ENCODE measurements at places on chromosomes 11 and 22.

DNA sequence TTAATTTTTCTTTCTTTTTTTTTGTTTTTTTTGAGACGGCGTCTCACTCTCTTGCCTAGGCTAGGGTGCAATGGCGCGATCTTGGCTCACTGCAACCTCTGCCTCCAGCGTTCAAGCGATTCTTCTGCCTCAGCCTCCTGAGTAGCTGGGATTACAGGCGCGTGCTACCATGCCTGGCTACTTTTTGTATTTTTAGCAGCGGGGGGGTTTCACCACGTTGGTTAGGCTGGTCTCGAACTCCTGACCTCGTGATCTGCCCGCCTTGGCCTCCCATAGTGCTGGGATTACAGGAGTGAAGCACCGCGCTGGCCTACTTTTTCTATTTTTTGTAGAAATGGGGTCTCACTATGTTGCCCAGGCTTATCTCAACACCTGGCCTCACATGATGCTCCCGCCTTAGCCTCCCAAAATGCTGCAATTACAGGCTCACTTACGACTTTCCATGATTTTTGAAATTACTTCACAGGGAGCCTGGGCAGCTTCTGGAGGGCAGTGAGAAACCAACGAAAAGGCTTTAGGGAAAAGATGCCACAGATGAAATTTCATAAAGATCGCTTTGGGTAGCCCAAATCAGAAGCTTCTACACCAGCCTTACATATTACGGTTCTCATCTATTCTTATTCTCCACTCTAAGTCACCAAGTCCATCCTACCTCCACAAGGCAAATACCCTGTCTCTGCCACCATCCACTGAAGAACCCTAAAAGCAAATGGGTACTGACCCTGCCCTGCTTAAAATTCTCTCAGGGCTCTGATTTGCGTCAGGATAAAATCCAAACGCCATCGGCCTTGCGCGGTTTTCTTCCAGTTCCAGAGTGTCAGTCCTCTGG is 866 bp upstream of the RRM1 start:
- DNase-seq: no peak

DNA sequence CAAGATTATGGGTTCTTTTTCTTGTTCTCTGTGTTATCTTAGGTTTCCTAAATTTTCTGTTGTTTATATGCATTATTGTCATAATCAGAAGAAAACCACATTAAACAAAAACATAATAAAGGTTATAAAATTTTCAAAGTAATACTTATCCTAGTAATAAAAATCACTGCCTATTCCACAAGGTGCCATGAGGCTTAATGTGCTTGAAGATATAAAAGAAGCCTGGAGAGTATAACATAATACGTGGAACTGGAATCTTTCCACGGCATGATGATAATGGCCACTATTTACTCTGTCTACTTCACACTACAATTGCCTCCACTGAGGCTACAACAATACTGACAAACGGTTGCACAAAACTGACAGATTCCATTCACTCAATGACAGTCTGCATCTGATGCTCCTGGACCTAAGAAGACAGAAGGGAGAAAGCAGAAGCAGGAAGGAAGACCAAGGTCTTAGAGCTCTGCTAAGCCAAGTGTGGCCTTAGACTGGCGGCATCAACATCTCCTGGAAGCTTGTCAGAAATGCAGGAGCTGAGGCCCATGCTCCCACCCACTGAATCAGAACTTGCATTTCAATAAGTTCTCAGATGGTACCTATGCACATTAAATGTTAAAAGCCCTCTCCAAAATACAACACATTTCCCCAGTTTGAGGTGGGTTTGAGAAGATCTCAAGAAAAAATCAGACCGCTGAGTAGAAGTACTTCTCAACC is 13.1 kb downstream of the TENM4 start:
- no peak for DNase-seq

DNA sequence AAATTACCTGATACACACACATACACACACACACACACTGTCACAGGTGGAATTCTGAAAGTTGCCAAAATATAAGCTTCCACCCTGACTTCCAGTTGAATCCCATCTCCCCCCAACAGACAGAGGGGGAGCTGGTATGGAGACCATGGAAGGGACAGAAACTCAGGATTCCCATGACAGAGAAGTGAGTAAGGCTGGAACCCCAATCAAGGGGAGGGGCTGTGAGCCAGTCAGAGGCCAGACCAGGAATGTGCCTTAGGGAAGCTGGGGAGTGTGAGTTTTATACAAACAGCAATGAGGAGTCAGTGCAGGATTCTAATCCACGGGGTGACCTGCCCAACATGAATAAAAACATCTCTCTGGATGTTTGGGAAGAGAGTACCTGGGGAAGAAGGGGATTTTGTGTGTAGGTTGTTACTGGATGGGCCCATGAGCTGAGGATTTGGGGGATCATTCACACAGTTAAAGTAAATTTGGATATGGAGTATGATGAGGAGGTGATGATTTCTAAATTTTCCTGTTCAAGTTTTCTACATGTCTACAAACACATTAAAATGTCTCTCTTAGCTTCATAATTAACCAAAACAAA is 38.7 kb upstream of the TOP3B start:
- no peak for DNase-seq

DNA sequence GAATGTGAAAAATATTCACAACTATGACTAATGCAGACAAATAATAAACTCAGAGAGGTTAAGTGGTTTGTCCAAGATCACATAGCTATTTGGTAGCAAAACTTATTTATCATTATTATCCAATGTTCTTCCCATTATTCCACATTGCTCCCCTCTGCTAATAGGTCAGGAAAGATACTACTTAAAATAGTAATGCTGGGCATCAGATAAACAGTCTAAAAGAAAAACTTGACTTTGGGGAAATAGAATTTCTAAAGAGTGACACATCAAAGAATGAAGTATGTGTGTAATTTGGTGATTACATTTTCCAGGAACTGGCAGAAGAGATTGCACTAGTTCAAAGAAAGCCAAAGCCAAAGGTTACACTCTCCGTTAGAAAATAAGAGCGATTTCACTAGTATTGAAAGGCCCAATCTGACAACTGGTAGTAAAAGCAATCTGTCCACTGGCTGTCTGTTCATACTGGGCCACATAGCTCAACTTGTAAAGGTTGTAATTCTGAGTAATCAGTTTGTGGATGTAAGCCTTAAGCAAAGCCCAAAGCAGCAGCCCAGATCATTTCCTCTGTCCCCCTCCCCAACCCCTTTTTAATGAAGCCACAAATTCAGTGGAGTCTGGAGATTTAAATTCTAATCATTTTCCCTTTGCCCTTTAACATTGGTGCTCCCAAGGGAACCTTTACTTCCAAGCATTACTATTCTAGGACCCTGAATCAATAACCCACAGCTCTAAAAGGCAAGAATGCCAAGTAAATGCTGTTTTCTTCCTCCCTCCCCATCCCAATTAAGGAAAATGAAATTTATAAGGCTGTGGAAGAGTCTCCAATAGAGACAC is 283.5 kb downstream of the TTC28 start:
- peak; percentile 15 for DNase-seq

- DNase-seq: no peak
Measured at GRCh38 chr11:34190192-34191139, 85.0 kb downstream of the NAT10 start.

- DNase-seq: no peak
Measured at GRCh38 chr22:30314915-30315314, 11.8 kb downstream of the TBC1D10A start.

Measured in astrocyte of the cerebellum (primary cell).